Activated CD8-positive, alpha-beta memory T cell treated with anti-CD3 and anti-CD28 coated beads, Interleukin-2, amount 10 ng/mL, durations not matched to agents 7 days and 5 days (primary cell): ENCODE measurements at places on chromosomes 7 and 10. TPM values are rescaled to one million over a fixed set of nuclear protein-coding genes. Genes with fewer than 3 reads are reported as not detected.

GRCh38 chr10:119933179-119933578 lies 40.6 kb downstream of the SEC23IP start:
- DNase-seq = no peak

DNA sequence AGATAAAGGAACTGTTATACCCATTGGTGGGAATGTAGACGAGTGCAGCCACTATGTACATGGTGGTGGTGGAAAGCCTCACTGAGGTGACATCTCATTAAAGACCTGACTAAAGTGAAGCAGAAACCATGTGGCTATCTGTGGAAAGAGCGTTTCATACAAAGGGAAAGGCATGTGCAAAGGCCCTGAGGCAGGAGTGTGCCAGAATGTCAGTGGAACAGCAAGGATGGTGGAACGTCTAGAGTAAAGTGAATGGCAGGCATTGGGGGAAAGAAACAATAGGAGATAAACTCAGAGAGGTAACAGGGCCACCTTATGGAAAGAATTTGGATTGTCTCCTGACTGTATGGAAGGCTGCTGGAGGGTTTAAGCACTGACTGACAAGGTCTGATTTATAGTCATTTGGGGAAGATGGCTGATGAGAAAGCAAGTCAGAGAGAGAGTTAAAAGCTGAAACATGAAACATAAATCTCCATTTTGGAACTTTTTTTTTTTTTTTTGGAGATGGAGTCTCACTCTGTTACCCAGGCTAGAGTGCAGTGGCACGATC lies 245.7 kb downstream of the STK31 start:
- DNase-seq = no peak

DNA sequence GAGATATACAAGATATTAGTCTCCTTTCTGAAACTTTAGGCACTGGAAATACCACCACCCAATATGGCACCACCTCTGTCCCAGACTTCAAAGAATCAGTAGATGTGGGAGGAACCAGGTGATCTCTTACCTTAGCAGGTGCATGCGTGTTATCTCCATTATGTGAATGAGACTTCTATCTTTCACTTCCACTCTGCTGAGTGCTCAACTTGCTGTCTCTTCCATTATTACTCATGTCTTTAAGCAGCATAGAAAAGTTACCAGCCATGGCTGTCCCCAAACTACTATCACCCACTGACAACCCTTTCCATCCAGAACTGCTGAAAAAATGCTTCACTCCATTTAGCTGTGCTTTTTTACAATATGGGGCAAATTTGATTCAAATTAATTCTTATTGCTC lies 101.5 kb upstream of the PRSS1 start:
- DNase-seq = no peak

DNA sequence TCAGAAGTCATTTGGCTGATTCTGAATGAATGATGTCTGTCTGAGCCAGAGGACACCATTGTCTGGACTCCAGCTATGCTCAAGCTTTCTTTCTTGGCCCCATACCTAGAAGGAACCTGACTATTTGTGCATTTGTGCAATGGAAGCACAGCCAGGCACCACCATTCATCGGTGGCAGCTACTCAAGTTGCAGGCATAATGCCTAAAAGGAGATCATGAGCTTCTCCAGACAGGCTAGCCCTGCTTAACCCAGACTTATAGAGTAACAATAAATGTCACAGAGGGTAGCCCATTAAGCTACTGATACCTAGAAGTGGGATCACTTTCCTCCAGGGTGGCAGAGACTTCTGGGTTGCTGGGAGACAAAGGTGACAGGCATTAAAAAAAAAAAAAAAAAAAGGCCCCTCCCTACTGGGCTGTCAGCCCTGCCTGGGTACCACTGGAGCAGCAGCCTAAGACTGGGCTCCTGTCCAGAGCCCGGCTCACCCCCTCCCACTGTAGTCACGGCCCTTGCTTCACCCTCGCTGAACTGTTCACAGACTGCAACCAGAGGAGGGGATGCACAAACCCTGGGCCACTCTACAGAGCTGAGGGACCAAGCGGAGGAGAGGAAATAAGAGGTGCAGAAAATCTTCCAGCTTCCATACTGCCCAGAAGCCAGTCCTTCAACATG lies 75.4 kb upstream of the ATP6V0A4 start:
- no peak for DNase-seq

The ACTR3C gene
- 4.8 TPM for total RNA-seq

DNA sequence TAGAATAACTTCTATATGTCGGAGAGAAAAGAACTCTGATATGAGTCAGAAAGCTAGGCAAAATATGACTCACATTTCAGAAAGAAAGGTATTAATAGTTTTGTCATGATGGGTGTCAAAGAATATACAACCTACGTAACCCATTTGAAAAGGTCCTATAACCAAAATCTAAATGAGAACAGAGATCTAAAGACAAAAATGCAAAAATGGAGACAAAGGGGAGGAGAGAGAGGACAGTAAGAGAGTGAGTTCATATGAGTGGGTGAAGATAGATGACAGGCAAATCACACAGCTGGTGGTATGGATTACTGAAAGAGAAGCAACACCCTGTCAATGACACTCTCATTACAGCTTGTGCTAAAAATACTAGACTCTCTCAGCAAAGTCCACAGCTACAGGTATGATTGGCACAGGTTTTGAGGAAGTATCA lies 25.6 kb downstream of the ANKMY2 start:
- no peak for DNase-seq

DNA sequence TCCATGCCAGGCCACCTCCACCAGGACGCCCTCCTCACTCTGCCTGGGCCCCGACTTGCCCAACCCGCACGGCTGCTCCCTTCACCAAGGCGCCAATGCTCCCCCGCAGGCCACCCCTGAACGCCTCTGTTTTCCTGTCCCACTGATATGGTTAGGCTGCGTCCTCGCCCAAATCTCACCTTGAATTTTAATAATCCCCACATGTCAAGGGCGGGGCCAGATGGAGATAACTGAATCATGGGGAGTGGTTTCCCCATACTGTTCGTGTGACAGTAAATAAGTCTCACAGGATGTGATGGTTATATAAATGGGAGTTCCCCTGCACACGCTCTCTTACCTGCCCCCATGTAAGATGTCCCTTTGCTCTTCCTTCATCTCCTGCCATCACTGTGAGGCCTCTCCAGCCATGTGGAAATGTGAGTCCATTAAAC lies 29.8 kb downstream of the RSU1 start:
- DNase-seq = peak; percentile 77

The SSC4D gene
- total RNA-seq = 0.64 TPM

The PLEKHA1 gene
- total RNA-seq = 7.2 TPM

- no peak for DNase-seq
Measured at GRCh38 chr10:90245623-90246022, 544.2 kb downstream of the KIF20B start.

The SUN3 gene
- not detected for total RNA-seq

GRCh38 chr7:116524609-116525297 lies at the start of gene CAV1:
CAV1 (plus strand) TSS chr7:116525036; CDS start chr7:116525063, 27 bp downstream.
- peak; percentile 44 for DNase-seq

DNA sequence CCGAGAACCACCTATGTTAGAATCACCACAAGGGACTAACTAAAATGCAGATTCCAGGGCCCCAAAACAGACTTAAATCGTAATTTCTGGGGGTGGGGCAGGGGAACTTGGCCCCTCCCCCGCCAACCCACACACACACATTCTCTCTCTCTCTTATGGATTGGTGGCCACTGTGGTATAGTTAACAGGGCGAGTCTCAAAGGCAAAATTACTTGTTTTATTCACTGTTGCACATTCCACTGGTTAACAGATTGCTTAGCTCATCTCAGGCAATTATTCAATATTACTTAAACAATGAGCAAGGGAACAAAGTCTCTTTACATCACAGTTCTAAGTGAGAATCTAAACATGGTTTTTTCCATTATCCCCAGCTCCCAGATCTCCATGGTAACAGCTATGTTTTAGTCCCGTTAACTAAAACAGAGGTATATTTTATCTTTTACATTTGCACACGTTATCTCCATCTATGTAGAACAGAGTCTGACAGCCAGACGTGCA lies 38.5 kb downstream of the IGF2BP3 start:
- no peak for DNase-seq

The CYP26C1 gene
- total RNA-seq = 0.05 TPM

DNA sequence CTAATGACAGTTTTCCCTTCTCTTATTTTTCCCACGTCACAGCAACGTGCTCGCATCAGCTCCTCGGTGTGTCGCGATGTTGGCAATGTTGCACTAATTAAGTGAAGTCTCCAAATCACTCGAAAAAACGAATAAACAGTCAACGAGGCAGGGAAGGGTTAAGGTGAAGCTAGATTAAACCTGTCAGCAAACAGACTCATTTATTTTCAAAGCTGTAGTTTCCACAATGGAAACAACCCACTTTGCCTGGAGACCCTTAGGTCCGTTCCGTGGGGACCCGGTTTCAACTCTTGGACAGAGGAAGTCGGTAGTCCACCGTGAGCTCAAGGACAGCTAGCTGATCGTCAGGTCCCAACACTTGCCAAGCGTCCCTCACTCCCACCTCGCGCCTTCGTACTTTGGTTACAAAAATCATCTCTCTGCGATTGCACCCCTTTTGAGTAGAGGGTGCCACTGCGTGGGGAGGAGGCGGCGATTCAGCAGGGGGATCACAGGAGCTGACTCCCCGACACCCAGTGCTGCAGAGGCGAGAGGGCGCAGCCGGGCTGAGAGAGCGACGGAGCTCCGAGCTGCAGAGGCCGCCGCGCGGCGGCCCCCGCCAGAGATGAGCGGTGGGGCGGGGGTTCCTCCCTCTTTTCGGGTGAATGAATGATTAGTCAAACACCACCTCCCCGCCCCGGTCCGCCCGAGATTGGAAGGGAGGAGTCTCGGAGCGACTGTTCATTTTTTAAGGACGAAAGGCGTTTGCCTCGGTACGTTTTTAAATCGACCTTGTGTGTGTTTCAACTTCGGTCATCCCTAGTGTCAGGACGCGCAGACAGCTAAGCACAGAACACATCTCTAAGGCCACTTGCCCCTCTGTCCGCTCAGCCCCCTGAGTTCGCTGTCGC lies 1.3 kb upstream of the BMPER start:
- no peak for DNase-seq

DNA sequence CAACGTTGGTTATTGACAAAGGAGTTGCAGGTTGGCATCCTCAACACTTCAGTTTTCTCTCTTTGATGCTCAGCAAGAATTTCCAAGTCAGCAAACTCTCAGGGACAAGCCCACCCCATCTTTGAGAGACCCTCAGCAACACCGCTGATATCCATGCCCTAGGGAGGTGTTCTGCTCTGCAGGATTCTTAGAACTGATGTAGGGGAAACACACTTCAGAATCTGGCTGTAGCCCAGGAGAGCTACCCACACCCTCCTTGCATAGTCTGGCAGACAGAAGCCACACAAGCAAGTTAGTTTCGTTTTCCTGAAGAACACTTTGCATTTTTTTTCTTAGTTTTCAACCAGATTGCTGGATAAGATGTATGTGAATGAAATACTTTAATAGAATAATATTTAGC lies 822 bp downstream of the SAMD9L start:
- peak; percentile 71 for DNase-seq

DNA sequence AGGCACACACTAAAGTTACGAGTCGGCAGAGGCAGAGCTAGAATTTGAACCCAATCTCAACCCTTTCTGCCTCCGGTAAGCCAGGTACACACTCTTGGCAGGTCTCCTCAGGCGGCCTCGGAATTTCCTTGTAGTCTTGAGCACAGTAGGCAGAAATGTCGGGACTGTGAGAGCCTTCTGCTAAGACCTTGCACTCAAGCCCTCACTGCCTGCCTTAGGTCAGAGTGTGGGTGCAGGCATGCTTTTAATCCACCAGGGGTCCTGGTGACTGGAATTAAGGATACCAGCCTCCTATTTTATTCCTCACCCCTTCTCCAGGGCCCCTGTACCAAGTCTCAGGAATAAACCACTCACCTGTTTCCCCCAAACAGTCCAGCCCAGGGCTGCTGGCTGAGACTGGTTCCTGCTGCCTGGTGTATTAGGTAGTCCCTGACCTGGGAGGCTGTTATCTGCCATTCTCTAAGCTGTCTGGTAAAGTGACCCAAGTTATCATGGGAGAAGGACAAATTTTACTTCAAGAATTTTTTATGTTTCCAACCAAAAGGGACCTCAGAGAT lies 855 bp downstream of the ATP6V1F start:
- peak; percentile 74 for DNase-seq

The HECW1 gene
- total RNA-seq = not detected

The CPA1 gene
- total RNA-seq = not detected

The SAP25 gene
- 18.2 TPM for total RNA-seq

The NKX1-2 gene
- not detected for total RNA-seq

The MYPN gene
- not detected for total RNA-seq
